ENCODE measurements at places on chromosomes 5 and 9.

DNA sequence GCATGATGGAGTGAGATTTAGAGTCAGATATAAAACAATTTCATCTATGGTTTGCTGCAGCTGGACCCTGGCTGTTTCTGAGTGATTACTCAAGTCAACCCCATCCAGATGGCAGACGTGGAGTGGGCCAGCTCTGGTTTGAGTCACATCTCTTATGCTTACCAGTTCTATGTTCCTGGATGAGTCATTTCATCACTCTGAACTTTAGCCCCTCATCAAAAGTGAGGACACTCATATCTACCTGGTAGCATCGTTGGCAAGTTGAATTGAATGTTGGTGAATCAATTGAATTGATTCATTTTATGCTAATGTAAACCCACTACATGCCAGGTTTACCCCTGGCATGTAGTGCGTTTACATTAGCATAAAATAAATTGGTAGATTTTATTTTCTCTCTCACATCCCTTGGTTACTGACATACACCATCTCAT is 176.4 kb downstream of the FGF18 start:
- no peak for DNase-seq

GRCh38 chr5:90279091-90279490 is 130.5 kb downstream of the CETN3 start:
- no peak for DNase-seq

- DNase-seq, result no peak
These were observed 427.4 kb downstream of the CETN3 start for GRCh38 chr5:89981878-89982773.

DNA sequence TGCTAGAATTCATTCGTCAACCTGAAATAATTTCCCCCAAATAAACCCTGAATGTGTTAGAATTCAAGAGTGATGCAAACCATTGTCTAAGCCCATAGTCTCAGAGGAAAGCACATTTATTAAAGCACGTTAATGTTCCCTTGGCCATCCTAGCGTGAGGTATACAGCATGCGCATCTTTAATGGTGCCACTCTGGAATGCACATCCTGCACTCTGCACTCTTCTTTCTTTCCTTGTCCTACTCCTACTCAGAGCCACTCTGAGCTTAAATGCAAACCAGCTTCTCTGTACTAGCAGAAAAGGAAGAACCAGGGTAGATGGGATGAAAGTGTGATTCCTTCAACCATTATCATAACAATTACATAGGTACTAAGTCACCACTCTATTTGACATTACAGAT is 50.4 kb downstream of the ARL15 start:
- no peak for DNase-seq

- no peak for DNase-seq
These were observed 3.4 kb downstream of the ASS1 start for GRCh38 chr9:130448035-130448624.

- DNase-seq, result no peak
These were observed 64.1 kb upstream of the SPOCK1 start for GRCh38 chr5:137563301-137563645.

GRCh38 chr9:97830884-97831829 is 21.9 kb upstream of the FOXE1 start:
- DNase-seq, result no peak

- no peak for DNase-seq
These were observed 40.7 kb downstream of the UGCG start for GRCh38 chr9:111937301-111937700.

DNA sequence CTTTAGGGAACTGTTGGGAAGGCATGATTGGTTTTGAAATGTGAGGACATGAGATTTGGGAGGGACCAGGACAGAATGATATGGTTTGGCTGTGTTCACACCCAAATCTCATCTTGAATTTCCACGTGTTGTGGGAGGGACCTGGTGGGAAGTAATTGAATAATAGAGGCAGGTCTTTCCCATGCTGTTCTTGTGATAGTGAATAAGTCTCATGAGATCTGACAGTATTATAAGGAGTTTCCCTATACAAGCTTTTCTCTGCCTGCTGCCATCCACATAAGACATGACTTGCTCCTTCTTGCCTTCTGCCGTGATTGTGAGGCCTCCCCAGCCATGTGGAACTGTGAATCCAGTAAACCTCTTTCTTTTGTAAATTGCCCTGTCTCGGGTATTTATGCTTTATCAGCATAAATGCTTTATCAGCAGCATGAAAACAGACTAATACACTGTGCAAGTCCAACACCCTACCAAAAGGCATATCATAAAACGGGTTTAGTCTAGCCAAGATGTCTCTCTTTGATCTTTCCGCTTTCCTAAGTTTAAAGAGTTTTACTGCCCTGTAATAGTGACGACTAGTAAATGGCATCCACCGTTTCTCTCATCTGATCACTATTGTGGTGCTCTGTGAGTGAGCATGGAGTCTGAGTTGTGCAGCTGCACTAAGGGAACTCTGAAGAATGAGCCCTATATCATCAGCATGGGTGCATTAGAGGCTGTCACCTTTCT is 12.9 kb upstream of the ZNF782 start:
- DNase-seq, result no peak

DNA sequence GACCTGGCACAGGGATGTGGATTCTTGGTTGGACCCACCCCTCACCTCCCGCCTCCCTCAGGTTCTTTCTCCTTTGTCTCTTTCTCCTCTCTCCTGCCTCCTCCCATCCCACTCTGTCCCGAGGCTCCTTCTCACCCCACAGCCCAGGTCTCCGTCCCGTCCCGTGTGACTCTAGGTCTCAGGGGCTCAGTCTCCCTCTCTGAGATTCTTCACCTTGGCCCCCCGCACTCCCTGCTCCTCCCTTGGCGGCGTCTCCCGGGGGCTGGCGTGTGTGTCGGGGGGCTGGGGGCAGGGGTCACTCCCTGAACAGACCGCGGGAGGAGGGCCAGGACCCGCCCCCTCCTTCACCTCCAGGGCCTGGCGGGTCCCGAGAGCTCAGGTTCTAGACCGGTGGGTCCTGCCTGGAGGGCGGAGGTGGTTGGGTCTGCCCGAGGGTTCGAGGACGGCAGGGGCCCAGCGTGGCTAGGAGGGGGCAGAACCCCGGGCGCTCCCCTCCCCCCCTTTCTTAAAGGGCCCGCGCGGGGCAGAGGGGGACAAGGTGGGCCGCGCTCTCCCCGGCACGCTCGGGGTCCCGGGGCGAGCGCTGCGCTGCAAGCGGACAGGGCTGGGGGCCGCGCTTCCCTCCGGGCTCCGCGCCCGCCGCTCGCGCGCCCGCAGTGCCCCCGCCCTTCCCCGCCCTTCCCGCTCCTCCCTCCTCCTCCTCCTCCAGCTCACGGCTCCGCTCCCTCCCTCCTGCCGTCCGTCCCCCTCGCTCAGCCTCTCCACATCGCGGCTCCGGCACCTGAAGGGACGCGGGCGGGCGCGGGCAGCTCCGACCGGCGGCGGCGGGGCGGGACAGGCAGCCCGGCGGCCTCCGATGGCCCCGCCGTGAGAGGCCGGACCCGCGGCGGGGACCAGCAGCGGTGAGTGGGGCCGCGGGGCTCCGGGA is at the start of gene PSD2:
Gene PSD2, plus strand, starts transcription at position 735 of the 928 bp plus-strand sequence. CDS start 13,633 bp downstream, outside the sequence.
- no peak for DNase-seq

DNA sequence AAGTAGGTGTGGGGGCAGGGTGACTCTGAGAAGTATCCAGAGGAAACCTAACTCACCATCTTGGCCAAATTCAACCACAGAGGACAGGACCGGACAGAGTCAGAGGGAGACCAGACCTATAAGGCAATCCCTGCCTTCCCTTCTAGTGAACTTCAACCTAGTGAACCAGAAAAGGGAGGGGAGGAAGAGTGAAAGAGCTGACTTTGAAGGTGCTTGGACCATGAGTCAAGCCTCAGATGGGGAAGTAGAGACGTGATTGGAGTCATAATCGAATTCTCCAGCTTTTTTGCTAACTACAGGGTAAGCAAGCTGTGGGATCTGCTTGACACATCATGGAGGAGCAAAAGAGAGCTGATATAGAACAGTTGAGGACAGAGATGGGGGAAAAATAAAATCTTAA is 18.8 kb upstream of the KIF2A start:
- no peak for DNase-seq

DNA sequence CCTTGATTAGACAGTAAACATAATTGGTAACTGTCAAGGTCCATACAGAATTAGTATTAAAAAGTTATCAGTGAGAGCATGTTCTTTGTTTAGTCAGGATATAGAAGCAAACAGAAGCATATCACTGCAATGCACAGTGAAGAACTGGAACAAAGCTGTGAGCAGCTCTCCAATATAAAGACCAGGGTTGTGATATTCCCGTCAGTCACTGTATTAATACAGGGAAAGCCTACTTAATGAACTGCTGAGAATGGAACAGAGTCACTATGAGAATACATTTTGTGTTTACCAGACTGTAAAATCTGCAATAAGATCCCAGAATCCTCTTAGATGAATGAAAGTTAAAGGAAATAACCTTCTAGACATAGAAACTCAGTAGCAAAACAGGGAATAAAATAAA is 58.2 kb downstream of the EFNA5 start:
- no peak for DNase-seq

- no peak for DNase-seq
These were observed 105.1 kb upstream of the SMIM23 start for GRCh38 chr5:171680485-171680884.

DNA sequence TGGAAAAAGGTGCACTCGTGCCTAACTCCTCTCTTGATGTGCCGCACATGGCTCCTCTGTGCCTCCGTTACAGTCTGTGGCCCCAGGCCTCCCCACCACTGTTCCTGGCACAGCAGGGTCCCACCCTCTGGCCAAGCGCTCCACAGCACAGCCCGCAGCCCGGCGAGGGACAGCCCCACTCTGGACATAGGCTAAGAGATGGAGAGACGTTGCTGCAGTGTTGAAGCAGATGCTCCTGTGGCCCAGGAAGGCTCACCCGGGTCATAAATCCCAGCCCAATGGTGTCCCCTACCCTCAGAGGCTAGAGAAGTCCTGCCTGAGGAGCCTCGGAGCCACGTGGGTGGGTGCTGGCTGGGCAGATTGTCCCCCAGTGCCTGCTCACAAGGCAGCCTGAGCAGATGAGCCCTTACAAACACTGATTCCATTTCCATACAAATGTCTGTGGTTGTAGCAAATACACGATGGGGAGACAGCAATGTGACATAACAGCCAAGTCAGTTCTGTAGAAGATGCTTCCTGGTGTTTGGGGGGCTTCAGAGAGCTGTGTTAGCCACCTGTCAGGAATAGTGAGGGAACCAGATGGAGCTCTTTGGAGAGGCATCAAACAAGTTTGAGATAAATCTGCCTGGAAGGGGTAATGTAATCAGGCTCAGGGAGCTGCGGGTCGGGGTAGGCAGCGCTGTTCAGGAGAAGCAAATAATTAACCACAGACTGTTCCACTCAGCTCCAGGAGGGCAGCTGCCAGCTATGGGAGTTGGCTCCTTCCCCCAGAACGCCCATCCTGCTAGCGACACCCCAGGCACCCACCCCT is 41.7 kb downstream of the C5orf15 start:
- DNase-seq, result no peak

DNA sequence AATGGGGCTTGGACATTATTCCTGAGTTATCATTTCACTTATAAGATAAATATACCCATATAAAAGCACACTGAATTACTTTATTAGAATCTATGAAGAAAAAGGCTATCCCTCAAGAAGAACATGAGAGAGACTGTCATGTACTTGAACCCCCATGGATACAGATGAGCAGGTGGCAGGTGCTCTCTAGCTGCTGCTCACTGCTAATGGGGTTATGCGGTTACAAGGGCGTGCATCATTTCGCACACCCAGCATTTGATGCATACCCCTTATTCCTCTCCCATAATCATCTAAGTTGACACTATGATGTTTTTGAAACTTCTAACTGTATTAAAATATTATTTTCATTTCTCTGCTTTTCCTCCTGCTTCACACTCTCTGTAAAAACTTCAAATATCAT is 16.4 kb downstream of the ITK start:
- DNase-seq, result no peak

DNA sequence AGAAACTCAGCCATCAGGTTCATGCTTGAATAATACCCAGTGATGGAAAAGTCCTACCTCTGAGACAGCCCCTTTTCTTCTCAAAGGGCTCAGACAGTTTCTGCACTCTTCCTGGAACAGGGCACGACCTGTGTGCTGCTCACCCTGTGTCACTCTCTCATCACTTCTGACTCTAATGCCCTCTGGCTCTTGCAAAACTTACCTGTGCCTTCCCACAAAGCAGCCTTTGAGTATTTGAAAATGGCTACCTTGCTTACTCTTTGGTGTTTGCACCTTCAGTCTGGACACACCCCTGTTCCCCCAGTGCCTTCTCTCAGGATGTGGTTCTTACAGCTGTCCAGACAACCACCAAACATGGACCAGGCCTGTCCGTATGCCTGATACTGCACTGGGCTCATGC is 171.4 kb downstream of the GRIA1 start:
- no peak for DNase-seq

- DNase-seq, result no peak
These were observed 30.3 kb downstream of the ADCY2 start for GRCh38 chr5:7426284-7426683.

- no peak for DNase-seq
These were observed 250.9 kb downstream of the TMEM232 start for GRCh38 chr5:110475529-110475928.

DNA sequence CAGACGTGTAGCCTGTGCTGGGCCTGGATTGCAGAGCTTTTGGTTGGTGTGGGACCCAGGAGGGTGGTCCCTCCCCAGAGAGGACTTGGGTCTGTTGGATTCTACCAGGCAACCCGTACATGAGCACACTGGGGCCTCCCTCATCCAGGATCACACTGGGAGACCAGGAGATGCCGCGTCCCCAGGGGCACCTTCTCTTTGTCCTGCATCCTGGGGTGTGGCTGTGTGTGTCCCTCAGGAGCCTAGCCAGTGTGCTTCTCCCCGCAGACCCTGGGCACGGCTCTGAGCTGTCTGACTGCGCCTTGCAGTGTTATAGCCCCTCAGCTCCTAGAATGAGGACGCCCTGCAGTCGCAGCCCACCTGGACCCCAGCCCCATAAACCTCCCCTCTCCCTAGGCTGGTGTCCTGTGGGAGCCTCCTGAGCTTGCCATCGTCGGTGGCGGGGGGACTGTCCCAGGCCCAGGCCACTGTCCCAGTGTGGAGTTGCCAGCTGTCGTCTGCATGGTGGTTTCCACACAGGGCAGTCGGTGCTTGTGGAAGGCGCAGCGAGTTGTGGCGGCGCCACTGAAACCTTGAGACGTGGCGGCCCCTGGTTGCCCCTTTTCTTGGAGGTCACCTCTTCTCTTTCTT is 27.6 kb downstream of the CEP72 start:
- no peak for DNase-seq
